ENCODE measurements at places on chromosomes 4 and X.

GRCh38 chrX:31540313-31540712 is 468.5 kb upstream of the FTHL17 start:
- DNase-seq: no peak

DNA sequence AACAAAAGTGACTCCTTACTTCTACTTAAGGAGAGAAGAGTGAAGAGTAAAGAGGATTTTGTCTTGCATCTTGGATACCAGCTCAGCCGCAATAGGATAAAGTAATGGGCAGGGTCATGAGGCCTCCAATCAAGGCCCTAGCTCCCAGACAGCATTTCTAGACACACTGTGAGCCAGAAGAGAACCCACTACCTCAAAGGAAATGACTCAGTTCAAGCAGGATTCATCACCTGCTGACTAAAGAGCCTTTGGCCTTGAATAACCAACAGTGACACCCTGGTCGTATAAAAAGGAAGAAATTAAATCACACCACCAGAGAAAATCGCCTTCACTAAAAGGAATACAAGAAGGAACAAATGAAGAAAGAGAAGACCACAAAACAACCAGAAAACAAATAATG is 416.1 kb downstream of the PCDH18 start:
- DNase-seq: no peak

DNA sequence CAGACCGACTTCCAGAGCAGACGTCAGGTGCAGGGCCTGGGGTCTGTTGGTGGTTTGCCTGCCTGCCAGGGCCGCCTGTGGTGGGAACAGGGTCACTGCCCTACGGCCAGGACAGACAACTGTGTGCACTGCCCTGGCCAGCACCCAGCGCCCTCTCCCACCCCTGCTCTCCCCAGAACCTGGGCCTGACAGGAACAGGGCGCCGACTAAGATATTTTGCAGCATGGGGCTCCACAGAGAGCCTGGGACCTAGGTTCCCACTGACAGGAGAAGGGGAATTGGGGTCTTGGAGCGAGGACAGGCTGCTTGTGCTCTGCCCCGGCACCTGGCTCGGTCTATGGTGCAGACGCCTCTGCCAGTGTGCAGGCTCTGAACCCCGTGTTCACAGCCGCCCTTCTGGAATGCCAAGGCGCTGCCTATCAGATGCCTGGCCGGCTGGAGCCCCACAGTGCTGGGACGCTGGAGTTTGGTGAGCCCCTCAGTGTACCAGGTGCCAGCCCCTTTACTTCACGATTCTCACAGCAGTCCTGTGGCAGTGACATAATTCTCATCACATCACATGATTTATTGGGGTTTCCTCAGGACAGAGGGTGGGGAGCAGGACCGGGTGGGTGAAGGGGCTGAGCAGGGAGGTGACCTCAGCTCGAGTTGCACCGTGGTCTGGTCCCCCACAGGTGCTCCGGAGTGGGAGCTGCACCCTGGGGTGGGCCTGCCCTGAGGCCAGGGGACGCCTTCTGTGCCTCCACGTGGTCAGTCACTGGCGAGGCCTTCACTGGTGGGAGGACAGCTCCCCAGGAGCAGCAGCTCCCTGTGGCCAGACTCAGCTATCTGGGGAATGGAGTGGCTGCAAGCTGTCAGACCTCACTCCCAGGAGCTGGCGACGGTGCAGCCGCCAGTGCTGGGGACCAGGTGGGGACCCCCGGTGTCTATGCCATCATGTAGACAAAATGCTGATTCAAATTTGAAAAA is 113.8 kb upstream of the LRPAP1 start:
- no peak for DNase-seq

- no peak for DNase-seq
Observed at GRCh38 chr4:20358110-20358509, 106.4 kb downstream of the SLIT2 start.
